Calu3 (cell line): ENCODE measurements at places on chromosomes 1 and 21.
A peak's percentile ranks its signal among the peaks of the same experiment; 100 is the strongest.

DNA sequence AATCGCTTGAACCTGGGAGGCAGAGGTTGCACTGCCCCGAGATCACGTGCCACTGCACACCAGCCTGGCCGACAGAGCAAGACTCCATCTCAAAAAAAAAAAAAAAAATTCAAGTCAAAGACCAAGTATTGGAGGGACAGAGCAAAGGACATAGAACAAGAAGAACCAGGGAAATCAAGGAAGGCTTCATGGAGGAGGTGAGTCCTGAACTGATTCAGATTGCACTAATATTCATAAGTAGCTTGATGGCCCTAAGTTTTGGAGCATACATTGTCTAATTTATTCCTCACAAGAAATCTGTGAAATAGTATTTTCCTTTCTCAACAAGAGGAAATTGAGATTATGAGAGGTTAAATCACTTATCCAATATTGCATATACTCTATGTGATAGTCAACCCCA is 3.9 kb upstream of the PRR9 start:
- H3K4me1 ChIP-seq = no peaks in the 10 kb centered on the region
- no peaks in the 10 kb centered on the region for H3K36me3 ChIP-seq
- DNase-seq = no peak
- H3K27ac ChIP-seq = no peak overlapping the region
- H3K4me3 ChIP-seq = no peak overlapping the region
- H3K27me3 ChIP-seq = peaks cover 76% of the 10 kb centered on the region

DNA sequence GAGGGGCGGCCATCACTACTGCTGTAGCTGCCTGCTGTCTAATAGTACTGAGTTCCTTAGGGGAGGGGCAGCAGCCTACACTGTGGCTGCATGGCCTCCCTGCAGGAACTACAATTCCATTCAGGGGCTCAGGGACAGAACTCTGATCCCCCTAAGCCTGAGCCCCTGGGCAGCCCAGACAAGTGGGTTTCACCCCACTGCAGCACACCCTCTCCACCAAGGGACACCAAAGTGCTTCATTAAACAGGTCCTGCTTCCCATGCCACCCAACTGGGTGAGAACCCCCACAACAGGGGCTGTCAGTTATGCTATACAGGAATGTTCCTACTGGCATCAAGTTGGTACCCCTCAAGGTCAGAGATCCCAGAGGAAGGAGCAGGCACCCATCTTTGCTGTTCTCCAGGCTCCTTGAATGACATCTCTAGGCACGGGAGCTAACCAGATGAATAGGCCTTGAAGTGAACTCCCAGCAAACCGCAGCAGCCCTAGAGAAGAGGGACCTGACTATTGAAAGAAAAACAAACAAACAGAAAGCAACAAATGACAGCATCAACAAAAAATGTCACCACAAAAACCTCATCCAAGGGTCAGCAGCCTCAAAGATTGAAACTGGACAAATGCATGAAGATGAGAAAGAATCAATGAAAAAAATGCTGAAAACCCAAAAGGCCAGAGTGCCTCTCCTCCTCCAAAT is 437.4 kb downstream of the NUF2 start:
- no peaks in the 10 kb centered on the region for H3K36me3 ChIP-seq
- H3K27ac ChIP-seq = no peak overlapping the region
- no peaks in the 10 kb centered on the region for H3K4me1 ChIP-seq
- no peaks in the 10 kb centered on the region for H3K27me3 ChIP-seq
- DNase-seq = no peak

DNA sequence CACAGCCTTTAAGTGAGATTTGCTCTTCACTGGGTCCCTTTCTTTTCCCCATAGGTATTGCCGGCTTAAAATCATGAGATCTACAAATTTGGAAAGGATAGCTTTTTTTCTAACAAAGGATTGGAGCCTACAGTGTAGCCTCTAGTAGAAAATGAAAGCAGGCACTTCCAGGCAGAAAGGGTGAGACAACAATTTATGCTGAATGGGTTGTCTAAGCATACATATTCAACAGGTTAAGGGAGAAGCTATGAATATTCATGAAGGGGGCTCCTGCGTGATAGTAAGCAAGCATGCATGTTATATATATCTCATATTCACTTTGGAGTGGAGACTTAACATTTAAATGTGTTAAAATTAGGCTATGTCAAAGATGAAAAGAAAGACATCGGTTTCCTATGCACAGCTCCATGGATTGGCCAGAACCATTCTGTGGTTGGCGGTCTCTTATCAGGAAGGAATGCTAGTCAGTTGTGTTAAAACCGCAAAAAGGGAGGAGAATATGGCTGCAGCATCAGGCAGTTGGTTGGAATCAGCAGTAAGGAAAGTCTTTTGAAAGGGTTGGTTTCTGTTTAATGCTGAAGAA is 66.0 kb downstream of the VCAM1 start:
- peaks cover 8% of the 10 kb centered on the region for H3K4me1 ChIP-seq
- no peak overlapping the region for H3K4me3 ChIP-seq
- H3K27ac ChIP-seq = no peak overlapping the region
- no peaks in the 10 kb centered on the region for H3K36me3 ChIP-seq
- no peaks in the 10 kb centered on the region for H3K27me3 ChIP-seq

DNA sequence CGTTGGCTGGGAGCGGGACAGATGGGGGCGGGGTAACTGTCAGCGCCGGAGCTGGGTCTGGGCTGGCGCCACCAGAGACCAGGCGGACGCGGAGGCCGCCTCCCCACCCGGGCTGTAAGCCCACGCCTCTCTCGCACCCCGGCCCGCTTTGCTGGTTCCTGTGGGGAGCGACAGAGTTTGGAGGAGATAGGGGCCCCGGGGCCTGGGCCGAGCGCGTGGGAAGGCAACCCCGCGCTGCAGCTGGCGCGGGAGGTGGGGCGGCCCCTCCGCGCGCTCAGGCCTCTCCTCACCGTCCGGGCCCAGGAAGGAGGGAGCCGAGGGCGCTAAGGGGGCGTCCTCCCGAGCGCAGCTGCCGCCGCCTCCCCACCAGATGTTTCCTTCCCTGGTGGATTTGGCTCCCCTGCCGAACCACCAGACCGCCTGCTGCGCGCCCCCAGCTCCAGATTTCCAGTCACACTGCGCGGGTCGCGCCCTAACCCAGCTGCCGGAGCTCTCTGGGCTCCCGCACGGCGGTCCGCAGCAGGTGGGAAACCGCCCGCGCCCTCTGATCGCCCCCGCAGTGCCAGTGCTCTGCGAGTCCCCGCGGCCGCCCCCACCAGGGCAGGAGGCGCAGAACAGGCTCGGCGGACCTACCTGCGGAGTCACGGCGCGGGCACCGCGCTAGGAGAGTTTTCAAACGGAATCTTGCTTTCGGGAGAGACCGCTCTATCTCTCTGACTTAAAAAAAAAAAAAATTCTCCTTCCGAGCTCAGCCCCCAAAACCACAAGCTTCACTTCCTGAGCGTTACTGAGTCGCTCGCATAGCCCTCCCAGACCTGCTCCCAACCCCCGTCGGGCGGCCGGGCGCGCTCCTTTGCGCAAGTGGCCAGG is 1.1 kb downstream of the GFI1 start:
- peak; percentile 84 for DNase-seq
- H3K27ac ChIP-seq = no peak overlapping the region
- H3K4me3 ChIP-seq = peak overlapping the region; percentile 75

GRCh38 chr1:17018849-17019248 is 7.1 kb upstream of the ATP13A2 start:
- H3K4me3 ChIP-seq = no peak overlapping the region
- H3K27me3 ChIP-seq = no peaks in the 10 kb centered on the region
- no peaks in the 10 kb centered on the region for H3K4me1 ChIP-seq

DNA sequence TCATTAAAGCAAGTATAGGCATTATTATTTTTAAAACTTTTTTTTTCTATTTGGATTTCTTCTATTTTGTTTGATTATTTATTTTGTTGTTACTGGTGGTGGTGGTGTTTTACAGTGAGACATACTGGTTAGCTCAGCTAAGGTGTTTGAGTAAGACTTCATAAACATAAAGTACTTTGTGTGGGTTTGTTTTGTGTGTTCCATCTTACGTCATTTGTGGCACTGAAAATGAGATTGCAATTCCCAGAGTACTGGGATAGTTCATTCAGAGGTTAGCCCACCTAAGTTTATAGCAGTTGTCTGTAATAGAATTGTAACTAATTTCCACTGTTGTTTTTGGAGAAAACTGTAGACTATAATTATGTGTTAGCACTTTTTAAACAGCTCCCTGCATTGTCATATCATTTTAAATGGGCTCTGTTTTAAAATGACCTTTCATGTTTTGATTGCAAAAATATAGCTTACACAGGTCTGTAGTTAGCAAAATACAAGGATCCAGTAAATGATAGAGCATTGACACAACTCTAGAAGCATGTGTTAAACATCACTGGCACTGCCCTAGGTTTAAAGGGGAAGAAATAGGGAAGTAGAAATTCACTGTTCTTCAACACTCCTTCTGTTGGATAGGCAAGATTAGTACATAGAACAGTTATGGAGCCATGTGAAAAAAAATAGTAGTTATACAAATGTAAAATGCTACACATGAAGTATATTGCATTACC is 171.7 kb downstream of the NFIA start:
- peaks cover 26% of the 10 kb centered on the region for H3K4me1 ChIP-seq
- no peaks in the 10 kb centered on the region for H3K27me3 ChIP-seq
- H3K4me3 ChIP-seq = no peak overlapping the region
- DNase-seq = no peak

DNA sequence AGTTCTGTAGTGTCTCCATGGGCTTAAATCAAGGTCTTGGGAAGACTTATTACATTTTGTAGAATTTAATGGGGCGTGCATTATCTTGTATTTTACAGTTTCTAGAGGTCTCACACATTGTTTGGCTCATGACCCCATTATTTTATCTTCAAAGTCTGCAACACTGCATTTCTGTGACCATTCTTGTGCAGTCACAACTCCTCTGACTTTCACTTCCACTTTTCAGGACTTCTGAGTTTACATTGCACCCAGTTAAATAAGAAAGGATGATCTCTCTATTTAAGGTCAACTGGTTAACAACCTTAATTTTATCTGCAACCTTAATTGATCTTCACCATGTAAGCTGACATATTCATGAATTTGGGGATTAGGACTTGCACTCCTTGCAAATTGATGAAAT is 1186.6 kb downstream of the MRPL39 start:
- H3K27ac ChIP-seq = no peak overlapping the region
- no peak overlapping the region for H3K4me3 ChIP-seq
- no peaks in the 10 kb centered on the region for H3K36me3 ChIP-seq
- no peaks in the 10 kb centered on the region for H3K4me1 ChIP-seq

DNA sequence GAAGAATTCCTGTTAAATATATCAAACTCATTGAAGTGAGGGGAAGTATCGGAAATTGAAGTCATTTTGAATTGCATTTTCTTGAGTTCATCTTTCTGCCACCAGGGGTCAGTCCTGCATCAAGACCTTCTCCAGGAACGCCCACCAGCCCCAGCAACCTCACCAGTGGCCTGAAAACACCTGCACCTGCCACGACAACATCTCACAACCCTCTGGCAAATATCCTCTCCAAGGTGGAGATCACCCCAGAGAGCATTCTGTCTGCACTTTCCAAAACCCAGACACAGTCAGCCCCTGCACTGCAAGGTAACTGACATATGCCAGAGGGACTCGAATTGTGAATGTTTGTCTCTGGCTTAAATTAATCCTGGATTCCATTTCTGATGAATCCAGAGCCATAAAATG is 22.8 kb upstream of the TARS2 start:
- H3K4me3 ChIP-seq = no peak overlapping the region
- no peak overlapping the region for H3K27ac ChIP-seq
- H3K27me3 ChIP-seq = no peaks in the 10 kb centered on the region
- peak; percentile 77 for DNase-seq
- peaks cover 50% of the 10 kb centered on the region for H3K36me3 ChIP-seq

DNA sequence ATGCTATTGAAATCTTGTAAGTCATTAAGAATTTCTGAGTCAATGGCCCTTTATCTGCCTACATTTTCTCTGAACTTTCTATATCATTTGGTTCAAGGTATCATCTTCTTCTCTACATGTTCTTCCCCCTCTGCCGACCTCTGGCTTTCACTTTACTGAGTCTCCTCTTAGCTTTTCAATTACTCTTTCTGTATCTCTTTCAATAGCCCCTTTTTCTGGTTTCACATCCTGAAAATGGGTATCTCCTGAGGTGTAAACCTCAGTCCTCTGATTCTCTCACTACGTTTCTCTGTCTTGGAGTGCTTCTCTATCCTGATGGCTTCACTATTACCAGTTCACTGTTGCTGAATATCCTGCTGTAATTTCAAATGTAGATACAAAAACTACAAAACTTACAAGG is 98.9 kb downstream of the LYST start:
- H3K4me3 ChIP-seq = no peak overlapping the region
- H3K36me3 ChIP-seq = no peaks in the 10 kb centered on the region
- H3K4me1 ChIP-seq = no peaks in the 10 kb centered on the region
- DNase-seq = no peak
- no peak overlapping the region for H3K27ac ChIP-seq
